ENCODE measurements at places on chromosomes 12 and 14.

GRCh38 chr12:111780166-111780565, 13.4 kb downstream of the ALDH2 start:
- DNase-seq: no peak

DNA sequence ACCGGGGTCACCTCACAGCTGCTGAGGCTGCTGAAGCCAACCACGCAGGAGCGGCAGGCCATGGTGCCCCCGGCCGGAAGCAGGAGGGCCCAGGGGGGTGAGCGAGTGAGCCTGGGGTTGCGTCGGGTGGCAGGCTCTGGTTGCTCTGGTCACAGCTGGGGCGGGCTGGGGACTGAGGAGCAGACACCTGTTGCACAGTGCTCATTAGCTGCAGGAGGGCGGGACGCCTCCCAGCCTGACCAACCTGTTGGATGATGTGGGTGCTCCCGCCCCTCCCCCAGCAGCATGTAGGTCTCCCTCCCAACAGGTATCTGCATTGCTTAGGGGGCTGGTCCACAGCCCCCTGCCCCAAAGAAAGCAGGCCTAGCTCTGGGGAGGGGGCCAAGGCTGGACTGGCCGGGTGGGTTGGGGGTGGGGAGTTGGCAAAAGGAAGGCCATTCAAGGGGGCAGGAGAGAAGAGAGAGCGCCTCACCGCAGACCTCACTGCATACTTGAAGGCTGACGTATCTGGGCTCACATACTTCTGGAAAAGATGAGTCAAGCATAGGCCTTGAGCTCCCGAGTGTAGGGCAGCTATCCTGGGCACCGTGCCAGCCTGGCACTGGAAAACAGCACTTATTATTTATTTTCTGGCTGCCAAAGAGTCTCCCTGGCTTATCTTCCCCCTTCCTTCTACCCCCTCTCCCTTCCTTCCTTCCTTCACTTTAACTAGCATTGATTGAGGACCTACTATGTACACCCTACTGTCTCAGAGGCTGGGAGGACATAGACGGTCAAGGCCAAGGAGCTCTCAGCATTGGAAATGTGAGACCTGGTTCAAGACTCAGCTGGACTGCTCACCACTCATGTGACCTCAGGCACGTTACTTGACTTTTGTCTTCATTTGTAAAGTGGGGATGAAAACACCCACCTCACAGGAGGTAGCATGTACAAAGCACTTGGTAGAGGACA, at the start of gene KRT80:
KRT80 (minus strand) TSS at position 174 of the 951 bp plus-strand sequence; CDS start at position 62, 112 bp downstream.
- DNase-seq: no peak

GRCh38 chr14:90406384-90406798, 9.6 kb downstream of the CALM1 start:
- no peak for DNase-seq

DNA sequence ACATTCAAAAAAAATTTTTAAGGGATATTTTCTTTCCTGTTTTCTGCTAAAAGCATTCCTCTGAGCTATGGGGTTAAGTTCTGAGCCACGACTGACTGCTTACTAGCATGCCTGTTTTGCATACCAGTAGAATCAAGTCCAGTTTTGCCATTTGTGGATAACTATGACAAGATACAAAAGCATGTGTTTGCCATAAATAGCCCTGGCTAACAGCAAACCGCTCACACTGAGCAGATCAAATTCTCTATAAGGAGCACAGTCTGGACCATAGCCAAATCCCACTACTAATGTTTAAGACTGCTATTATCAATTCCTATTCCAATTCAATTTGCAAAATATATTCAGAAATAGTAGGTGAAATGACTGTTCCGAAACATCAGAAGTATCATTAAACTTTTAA, 3.2 kb downstream of the CFL2 start:
- no peak for DNase-seq

GRCh38 chr12:102757882-102758226, 159.2 kb downstream of the PAH start:
- no peak for DNase-seq

DNA sequence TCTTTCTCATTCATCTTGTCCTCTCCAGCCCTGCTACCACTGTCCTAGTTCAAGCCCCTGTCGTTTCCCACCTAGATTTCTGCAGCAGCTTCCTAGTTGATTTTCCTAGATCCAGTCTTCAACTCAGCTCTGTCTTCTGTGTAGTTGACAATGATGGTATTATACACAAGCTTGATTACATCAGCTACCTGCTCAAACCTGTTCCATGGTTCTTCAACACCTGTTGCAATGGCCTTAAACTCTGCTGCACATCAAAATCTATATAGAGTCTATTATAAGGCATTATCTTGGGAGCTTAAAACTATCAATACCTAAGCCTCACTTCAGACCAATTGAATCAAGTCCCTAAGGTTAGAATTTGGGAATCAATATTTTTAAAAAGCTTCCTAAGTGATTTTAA, 71.7 kb upstream of the PELI2 start:
- DNase-seq: no peak

GRCh38 chr14:45610318-45610717, 357.3 kb upstream of the MIS18BP1 start:
- no peak for DNase-seq

- DNase-seq: no peak
These were observed 127.2 kb downstream of the SLC15A5 start for GRCh38 chr12:16150276-16150675.

- DNase-seq: no peak
These were observed 9.3 kb downstream of the TPCN1 start for GRCh38 chr12:113230315-113231234.

- no peak for DNase-seq
These were observed 70.6 kb upstream of the PAWR start for GRCh38 chr12:79761341-79761740.

DNA sequence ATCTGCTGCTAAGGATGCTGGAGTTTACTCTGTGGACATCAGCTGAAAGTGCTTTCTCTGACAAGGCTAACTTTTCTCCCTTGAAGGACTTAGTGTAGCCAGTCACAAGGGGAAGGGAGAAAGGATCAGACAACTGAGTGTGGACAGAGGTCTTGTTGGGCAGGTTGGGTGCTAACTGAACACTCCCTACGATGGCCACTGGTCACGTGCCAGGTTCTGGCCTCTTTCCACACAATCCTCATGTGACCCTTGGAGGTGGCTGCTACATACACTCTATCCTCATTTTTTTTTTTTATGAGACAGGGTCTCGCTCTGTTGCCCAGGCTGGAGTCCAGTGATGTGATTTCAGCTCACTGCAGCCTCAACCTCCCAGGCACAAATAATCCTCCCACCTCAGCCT, 39.7 kb downstream of the FOXN4 start:
- DNase-seq: no peak

- DNase-seq: no peak
These were observed 3.7 kb downstream of the HOXC9 start for GRCh38 chr12:54003625-54004024.

- DNase-seq: no peak
These were observed 21.6 kb upstream of the MED13L start for GRCh38 chr12:116299064-116299463.

- peak; percentile 38 for DNase-seq
These were observed 14.8 kb upstream of the PPP1R1A start for GRCh38 chr12:54603173-54603814.

DNA sequence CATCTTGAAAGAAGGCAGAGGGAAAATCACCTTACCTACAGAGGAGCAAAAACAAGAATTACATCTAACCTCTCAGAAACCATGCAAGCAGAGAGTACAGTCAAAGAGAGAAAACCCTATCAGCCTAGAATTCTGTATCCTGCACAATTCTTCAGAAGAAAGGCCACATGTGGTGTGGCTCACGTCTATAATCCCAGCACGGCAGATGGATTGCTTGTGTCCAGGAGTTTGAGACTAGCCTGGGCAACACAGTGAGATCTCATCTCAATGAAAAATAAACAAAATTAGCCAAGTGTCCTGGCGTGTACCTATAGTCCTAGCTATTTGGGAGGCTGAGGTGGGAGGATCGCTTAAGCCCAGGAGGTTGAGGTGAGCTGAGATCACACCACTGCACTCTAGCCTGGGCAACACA, 48.2 kb downstream of the ATF7 start:
- DNase-seq: no peak
